ENCODE measurements at places on chromosomes 2 and 18.

DNA sequence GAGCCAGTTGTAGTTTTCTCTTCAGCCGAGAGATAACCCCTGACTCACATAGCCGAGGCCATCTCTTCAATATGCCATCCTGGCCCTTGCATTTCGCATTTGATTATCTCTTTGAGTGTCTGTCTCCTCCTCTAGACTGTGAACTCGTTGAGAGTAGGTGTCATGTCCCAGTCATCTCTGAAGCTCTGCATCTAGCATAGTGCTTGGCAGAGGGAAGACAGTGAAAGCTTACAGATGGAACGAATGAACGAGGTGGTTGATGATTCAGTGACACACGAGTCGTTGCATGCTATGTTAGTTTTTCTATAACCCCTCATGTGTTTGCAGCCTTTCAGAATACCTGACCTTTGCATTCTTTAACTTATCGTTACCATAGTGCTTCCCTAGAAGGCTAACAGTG, 59.9 kb upstream of the CYRIA start:
- DNase-seq: no peak

DNA sequence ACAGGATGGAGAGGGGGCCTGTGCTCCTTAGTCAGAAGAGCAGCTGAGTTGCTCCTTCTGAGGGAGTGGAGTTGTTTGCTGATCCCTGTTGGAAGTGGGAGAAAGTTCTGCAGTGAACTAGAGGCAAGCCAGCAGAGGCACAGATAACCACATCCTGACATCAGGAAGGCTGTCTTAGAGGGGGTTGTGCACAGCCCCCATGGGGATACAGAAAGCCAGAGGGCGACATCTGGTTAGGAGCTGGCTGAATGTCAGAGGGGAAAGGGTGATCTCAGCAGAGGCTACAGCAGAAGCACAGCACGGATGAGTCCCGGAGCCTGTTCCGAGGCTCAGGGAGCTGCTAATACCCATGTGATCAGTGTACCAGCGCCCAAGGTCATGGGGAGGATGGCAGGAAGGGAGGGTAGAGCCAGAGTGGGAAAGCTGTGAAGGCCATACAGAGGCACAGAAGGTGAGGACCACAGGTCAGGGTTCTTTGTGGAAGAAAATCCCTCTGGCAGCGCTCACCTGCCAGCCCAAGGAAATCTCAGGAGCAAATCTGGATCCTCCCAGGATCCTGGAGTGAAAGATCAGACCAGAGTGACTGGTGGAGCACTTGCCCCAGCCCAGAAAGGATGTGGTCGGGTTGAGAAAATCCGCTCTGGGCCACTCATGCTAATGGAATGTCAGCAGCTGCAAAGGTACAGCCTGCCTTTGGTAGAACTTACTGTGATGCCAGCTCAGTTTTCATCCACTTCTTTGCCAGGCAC, 111.8 kb downstream of the STPG4 start:
- DNase-seq: no peak

GRCh38 chr2:71807581-71808451, 339.8 kb downstream of the CYP26B1 start:
- no peak for DNase-seq

GRCh38 chr2:211928201-211928600, 610.4 kb downstream of the ERBB4 start:
- no peak for DNase-seq
